ENCODE measurements at places on chromosomes 6 and 20.

DNA sequence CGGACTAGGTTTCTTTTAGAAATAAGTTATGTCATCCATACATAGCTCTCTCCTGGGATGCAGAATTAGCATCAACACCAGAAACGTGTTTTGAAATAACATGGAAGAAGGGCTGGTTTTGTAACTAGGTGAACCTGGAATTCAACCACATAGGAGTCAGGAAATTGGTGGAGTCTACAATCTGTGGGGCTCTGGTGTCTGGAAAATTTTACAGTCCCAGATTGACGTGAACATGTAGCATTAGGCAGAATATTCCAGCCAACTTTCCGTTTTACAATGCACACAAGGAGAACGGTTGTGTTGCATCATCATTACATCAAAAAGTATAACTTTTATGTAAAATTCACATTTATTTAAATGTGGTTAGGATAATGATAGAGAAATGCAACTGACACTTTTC lies 1.9 kb downstream of the KCNQ5 start:
- no peak for DNase-seq

DNA sequence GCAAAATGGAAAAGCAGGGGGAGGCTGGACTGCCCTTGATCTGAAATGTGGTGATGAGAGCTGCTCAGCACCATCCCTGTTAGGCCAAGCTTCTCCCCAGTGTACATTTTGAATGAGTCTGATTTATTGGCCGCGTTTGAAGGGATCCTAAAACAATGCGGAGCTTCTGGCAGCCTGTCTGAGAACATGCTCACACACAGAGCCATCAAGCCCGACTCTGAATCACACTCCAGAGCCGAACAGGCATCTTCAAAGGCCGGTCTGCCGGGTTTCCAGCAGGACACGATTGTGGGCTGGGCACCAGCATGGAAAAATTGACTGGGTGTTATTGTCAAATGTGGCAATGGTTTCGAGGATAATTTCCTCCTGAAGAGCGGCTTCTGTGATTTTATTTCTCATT lies 235.9 kb downstream of the TFAP2C start:
- no peak for DNase-seq

DNA sequence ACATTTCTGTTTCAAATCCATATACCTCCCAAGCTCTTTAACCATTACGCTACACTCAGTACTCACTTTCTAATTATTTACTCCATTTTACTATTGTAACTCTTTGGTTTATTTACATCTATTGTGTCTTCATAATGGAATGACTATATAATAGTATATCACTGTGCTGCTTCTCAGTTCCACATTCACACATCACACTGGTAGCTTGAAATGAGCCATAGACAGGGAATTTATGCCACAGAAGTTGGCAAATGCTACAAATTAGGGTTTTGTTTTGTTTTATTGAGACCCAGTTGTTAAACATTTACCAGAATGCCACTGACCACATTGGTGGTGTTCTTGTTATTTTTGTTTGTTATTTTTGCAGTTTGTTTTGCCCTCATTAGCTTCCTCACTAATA lies 213.9 kb downstream of the KCNQ5 start:
- no peak for DNase-seq

- peak; percentile 4 for DNase-seq
Measured at GRCh38 chr6:108782179-108783041, 65.8 kb upstream of the ARMC2 start.

GRCh38 chr6:113854531-113855499 lies 2.3 kb upstream of the MARCKS start:
- peak; percentile 59 for DNase-seq

DNA sequence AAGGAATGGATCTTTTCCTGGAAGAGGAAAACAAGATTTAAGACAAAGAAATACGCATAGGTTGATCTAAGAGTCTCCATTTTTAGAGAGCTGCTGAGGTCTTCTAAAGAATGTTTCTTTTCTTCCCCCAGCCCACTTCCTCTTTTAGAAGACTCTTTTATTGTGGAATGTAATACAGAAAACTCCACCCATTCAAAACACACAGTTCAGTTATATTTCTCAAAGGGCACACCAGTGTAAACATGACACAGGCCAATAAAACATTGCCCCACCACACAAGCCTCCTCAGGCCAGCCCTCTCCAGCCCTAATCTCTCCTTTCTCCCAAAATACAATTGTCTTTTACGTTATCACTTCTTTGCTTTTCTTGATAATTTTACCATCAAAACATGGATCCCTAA lies 42.8 kb downstream of the SLC35B3 start:
- DNase-seq: no peak

DNA sequence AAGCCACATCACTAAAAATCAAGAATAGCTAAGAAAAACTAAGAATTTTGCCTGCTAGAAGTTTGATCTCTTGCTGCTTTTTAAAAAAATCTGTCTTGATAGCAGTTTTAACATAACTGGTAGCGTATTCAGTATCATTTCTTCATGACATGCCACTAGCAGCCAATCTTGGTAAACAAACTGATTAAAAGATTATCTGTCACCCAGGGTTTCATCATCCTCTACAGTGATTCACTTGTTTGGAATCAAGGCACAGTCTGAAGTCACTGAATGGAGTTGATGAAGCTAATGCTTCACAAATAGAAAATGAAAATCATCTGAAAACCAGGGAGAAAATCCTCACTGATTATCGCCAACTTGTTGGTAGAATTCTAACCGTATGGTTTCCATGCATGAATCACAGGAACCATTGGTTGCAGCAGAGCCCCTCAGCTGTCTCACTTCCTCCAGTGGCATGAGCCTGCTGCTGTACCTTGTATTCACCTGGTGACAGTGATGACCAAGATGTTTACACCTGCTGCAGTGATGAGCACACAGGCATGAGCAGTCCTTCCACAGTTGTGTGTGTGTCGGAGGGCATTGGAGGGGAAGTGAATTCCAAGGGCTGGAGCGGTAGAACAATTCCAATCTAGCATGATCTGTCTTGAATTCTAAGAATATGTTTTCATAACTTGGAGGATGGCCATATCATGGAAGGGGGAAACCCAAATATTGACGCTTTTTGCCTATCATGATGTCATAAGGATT lies 275.0 kb downstream of the KHDC1L start:
- DNase-seq: no peak

- peak; percentile 31 for DNase-seq
Measured at GRCh38 chr20:46308258-46309157, at the start of gene CDH22. Gene CDH22, minus strand, starts transcription at chr20:46308498. Its CDS starts 57,204 bp downstream, at chr20:46251294.

Data from cerebellar nuclear complex (tissue), 1 donor.